NCI-H510A (cell line): ENCODE measurements at places on chromosomes 12 and 14.
A peak's percentile ranks its signal among the peaks of the same experiment; 100 is the strongest.

DNA sequence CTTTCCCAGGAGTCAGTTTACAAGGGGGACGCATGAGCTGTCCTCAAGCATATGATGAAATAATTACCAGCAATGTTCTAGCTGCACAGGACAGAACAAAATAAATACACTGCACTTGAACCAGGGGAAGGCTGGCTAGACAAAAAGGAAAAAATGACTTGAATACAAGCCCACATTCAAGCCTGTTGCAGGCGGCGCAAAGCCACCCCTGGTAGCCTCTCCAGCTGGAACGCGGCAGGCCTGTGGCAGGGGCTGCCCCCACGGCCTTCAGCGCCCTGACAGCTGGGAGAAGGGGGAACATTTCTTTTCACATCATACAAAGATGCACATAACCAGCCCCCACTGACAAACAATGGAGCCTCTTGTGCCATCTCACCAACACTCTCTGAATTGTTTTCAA, 57.1 kb downstream of the TRAFD1 start:
- no peak for DNase-seq

GRCh38 chr12:46659032-46659650, 166.7 kb downstream of the SLC38A4 start:
- DNase-seq, result no peak

GRCh38 chr12:116429826-116430360, 129.3 kb upstream of the MAP1LC3B2 start:
- DNase-seq, result no peak

DNA sequence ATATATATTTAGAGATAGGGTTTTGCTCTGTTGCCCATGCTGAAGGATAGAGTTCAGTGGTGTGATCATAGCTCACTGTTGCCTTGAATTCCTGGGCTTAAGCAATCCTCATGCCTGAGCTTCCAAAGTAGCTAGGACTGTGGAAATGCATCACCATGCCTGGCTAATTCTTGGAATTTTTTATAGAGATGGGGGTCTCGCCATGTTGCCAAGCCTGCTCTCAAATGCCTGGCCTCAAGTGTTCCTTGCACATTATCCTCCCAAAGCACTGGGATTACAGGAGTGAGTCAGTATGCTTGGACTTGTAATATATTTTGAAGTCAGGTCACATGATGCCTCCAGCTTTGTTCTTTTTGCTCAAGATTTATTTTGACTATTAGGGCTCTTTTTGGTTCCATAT, 178.0 kb downstream of the RPAP3 start:
- DNase-seq, result no peak

- DNase-seq, result peak; percentile 69
Observed at GRCh38 chr12:123064885-123065619, 84.6 kb downstream of the ARL6IP4 start.

- DNase-seq, result no peak
Observed at GRCh38 chr14:99300190-99300589, 28.2 kb upstream of the BCL11B start.

- no peak for DNase-seq
Observed at GRCh38 chr12:22361785-22362184, 27.3 kb upstream of the ST8SIA1 start.

GRCh38 chr12:59431266-59431665, 164.6 kb upstream of the SLC16A7 start:
- DNase-seq, result no peak

DNA sequence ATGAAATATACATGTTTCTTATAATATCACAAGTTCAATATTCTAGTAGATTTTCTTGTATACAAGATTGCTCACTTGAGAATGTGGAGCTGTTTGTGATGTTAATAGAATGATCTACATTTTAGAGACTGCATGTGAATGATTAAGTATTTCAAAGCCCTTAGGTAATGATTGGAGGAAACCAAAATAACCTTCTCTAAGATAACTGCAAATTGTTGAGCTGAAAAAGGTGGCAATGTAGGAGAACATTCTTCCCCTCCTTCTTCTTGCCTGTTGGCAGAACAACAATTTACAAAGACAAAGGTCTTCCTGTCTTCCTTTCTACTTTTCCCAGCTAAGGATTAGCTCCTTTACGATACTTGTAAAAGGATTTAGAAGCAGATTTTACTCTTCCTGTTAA, 2.0 kb upstream of the CLEC6A start:
- no peak for DNase-seq

GRCh38 chr12:74538491-74539258, 1.0 kb downstream of the ATXN7L3B start:
- DNase-seq, result no peak

DNA sequence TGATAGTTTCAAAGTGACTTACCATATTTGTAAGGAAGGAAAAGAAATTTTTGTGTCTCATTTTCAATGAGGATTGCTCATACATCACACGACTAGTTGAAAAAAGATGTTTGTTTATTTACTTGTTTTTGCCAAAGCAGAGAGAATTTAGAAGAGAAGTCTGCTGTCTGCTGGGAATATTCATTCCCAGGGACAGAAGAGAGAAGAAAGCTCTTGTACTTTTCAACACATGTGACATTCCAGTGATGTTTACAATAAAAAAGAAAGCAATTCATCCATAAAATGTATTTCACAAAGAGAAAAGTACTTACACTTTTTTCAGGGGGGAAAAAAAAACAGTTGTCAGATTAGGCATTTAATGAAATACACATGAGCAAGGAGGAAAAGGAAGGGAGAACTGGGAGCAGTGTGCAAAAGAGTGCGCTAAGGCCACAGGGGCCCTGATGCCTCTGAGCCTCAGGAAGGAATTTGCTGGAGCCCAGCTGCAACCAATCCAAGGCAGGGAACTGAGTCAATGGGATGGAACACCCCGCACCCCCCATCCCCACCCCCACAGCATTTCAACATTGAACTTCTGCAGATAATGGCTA, 115.0 kb downstream of the RPAP3 start:
- no peak for DNase-seq

GRCh38 chr14:85764822-85765221, 234.9 kb downstream of the FLRT2 start:
- no peak for DNase-seq

DNA sequence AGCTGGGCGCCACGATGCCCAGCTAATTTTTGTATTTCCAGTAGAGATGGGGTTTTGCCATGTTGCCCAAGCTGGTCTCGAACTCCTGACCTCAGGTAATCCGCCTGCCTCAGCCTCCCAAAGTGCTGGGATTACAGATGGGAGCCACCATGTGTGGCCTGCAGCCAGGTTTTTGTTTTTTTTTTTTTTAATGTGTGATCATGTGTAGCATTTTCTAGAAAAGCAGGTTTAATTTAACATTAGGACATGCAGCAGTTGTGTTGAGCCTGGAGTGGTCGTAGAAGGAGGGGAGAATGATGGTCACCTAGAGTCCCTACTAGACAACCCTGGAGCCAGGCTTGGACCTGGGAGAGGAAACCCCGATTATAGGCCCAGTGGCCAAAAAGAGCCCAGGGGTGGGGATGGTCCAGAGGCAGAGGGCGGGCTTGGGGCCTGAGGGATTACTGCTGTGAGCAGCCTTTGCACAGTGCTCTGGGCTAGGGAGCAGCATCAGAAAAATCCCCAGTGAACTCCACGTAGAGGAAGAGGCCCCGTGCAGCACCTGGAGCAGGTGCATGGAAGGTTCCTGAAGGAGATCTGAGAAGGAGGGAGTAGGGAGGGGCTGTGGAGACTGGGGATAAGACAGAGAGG, 13.6 kb downstream of the DLK1 start:
- DNase-seq, result no peak

DNA sequence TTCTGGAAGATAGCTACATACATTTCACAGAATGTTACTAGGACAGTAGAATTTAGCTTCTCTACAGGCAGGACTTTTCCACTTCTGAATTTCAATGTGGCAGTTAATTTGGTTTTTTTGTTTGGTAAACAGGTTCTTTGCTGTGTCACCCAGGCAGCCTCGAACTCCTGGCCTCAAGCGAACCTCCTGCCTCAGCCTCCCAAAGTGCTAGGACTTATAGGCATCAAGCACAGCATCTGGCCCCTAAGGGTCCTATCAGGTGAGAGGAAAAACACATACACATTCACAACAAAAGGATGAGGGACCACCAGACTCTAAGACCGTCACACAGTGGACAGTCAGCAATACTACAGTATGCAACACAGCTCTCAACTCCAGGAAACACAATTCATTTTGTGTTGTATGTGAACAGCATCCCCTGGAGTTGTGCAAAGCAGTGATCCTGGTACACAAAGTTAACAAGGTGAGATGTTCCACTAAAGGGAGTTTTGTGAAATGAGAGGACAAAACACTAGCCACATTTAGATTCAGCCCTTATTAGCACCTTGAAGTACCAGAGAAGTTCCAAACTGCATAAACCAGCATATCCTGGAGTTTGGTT, 6.9 kb downstream of the ATP2B1 start:
- DNase-seq, result no peak

GRCh38 chr14:69715725-69716477, 51.0 kb upstream of the SRSF5 start:
- no peak for DNase-seq
